ENCODE measurements at places on chromosomes 2 and 18.

- ATAC-seq = peak; percentile 80
These were observed 240.0 kb upstream of the NT5C1B start for GRCh38 chr2:18829251-18829902.

DNA sequence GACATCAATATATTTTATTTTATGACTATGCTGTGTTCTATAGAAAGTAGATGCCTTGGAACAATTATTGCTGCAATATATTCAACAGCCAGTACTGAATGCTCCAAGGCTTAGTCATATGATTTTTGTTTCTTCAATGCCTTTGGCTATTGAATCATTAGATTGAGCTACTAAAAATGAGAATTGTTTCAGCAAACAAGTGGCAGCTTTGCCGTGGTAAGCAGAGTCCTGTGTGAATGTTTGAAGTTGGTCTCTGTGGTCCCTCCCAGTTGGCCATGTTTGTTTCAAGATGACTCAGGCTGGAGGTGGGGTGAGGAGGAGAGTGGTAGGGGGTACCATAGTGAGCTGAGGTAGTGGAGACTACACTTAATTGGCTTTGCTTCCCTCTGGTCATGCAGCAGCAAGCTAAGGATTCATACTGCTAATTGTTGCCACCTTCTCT is 198.6 kb upstream of the EPAS1 start:
- peak; percentile 56 for ATAC-seq

DNA sequence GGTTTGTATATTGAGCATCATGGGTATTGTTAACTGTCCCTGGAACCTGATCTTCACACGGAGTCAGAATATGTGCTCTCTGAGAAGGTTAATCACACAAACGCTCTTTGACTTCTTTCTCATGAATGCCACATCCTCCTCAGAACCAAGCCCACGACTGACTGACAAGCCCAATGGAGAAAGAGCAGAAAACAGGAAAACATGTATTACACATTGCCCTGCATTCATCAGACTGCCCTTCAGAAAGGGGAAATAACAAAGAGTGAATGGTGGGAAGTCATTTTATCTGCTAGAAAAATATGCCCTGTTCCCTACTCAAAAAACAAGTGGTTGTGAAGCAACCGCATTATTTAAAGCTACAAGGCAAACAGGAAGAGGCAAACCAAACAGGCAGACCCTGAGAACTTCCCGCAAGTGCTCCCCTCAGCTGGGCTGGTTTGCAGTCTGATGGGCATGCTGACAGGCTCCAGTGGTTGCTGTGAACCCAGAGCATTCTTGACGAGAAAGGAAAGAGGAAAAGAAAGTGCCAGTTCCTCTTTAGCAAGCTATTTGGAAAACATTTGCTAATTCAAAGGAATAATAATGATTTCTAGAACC is 172.9 kb upstream of the SETBP1 start:
- no peak for ATAC-seq

GRCh38 chr18:48979944-48980890 is 29.5 kb upstream of the SMAD7 start:
- ATAC-seq = no peak

GRCh38 chr2:12636837-12637581 is 79.7 kb upstream of the TRIB2 start:
- peak; percentile 82 for ATAC-seq

DNA sequence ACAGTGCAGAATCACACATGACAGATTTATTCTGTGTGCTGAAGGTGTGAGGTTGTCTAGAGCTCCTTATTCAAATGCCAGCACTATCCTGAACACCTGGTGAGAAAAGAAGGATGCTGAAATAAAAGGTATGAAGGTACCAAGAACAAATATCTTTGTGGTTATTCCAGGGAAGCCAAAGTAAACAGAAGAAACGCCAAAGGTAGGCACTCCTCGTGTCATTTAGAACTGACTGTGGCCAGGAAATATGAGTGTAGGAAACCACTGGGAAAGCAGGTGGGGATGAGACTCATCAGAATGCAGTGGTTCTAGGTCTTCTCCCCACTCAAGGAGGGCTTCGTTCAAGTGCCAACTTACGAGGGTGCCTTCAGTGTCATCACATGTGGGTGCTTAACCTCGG is 80.8 kb downstream of the KIF5C start:
- no peak for ATAC-seq

GRCh38 chr2:226308323-226308680 is 491.3 kb downstream of the IRS1 start:
- ATAC-seq = no peak

DNA sequence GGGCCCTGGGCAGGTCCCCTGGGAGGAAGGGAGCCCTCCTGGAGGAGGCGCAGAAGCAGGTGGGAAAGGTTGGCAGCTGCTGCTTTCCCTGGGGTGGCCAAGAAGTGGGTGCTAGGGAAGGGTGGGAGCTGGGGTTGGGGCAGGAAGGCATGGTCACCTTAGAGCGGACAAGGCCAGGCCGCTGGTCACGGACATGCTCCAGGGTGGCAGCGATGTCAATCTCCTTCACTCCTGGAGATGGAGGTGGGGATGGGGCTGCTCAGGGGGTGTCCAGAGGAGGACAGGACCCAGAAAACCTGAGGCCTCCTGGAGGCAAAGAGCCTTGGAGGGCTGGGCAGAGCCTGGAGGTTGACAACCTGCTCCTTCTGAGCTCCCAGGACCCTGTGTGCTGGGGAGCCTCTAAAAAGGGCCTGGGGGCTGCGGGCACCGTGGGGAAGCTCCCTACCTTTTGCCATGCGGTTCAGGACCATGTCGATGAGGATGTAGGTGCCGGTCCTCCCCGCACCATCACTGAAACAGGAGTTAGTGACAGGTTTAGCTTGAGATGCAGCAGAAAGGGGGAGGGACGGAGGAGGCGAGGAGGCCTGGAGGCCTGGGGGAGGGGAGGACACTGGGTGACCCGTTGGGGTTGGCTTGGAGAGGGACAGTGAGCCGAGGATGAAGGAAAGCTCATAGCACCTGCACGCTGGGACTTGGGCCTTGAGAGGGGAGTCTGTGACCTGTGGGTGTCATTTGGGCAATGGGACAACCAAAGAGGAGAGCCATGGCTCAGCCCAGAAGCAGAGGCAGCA is 11.4 kb downstream of the DNAJB2 start:
- ATAC-seq = no peak

- no peak for ATAC-seq
These were observed 48.0 kb downstream of the DDX18 start for GRCh38 chr2:117862459-117862858.

DNA sequence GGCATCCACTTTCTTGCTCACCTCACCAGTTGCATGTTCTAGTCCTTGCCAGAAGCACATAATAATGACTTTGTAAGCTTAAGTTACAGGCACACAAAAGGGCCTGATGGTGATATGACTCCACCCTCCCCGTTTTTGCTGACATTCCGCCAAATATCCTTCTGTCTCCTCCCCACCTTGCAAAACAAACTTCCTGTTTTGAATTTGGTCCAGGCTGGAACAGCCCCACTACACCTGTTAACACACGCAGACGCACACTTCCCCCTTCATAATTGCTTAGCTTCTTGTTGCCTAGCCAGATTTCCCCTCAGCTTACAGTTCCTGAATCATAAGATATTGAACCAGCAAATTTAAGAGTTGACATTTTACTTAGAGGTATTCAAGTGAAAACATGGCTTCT is at the start of gene MGAT5:
Gene MGAT5 (plus strand): TSS at position 269 of the 400 bp plus-strand sequence. CDS start 332 bp downstream, outside the sequence.
- ATAC-seq = no peak

- ATAC-seq = no peak
These were observed 48.8 kb upstream of the REL start for GRCh38 chr2:60832621-60833020.

GRCh38 chr2:57876313-57876712 is 170.3 kb upstream of the VRK2 start:
- ATAC-seq = no peak

GRCh38 chr2:18484625-18485024 is 75.8 kb downstream of the RDH14 start:
- no peak for ATAC-seq

DNA sequence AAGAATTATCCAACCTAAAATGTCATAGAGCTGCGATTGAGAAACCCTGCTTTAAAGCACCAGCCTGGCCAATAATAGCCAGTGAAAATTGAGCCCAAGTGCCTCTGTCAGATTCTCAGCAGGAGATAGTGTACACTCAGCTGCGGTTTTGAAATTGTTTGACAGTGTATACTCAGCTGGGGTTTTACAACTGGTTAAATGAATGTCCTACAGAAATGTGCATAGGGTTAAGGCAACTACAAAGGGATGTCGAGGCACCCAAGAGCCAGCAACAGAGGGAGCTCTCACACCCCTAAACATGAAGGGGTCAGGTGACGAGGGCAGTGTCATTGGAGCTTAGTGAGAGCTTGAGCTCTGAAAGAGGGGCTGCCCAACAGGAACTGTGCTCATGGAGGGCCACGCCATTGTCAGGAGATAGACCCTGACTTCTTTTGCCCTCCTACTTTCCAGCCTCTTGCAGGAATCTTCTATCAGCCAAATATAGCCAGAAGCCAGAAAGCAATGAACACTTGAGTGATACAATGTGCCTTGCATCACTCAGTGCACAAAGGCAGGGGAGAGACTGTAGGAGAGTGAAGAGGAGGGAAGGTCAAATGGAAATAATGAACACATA is 15.1 kb downstream of the ACTG2 start:
- peak; percentile 66 for ATAC-seq

DNA sequence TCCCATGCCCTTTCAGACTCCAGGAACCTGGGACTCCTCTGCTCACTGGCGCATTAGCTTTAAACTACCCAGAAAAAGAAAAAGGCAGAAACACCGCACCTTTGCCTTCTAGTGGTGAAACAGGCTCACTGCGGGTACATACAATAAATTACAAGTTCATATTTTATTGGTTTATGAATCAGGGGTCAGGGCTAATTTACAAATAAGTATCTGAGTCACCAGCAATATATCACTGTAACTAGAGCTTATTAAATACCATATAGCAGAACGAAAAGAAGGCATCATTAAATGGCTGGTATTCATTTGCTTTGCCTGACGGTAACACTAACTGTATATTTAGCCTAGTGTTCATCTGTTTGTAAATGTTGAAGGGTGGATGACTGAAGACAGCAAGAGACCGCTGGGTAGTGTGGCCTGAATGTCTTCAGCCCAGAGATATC is 26.9 kb upstream of the DTNB start:
- ATAC-seq = peak; percentile 80

GRCh38 chr2:128714851-128715312 is 396.2 kb upstream of the HS6ST1 start:
- no peak for ATAC-seq

DNA sequence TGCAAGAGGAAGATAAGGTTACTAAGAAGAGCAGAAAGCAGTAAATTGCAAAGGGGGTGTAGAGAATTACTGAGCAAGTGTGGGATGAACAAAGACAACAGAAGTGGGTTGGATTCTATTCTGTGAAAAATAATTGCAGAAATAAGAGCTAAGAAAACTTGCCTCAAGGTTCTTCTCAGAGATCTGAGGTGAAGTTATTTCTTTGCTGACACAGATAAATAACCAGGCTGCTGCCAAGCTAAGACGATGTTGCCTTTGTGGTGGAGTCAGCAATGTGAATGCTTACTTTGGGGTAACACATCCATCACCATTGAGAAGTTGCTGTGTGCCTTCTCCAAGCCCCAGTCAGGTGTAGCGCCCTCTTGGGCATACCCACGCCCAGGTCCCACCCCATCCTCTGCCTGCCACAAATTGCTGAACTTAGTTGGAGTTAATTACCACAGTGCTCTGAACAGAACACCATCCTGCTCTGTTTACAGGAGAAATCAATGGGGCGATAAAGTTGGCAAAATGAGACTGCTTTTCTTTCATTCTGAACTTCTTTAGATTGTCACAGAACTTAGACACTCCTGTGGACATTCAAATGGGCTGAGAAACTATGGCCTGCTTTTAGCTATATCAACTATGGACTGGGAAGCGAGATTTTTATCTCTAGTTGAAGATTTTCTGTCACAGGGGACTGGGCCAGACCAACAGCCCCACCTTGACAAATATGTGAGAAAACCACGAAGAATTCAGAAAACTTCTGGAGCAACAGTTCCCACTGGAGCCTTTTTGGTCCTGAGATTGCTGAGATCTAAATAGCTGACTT is 283.6 kb downstream of the TMX3 start:
- no peak for ATAC-seq

GRCh38 chr2:122528061-122528460 is 772.6 kb downstream of the TSN start:
- ATAC-seq = no peak

DNA sequence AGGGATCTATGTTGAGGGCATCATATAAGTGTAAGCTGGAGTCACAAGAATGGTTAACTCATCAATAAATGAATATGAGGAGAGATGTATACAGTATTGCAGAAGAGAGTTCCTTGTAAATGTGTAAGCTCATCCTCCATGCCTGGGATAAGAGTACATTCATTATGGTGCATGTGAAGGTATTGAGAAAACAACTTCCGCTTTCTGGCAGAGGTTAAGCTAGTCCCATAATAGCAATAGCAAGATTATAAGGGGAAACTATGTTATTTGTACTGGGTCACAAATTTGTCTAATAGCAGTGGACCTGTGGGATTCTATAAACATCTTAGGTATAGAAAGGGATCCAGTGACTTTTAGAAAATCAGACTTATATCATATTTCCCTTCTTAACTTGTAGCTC is 44.1 kb downstream of the SCN2A start:
- no peak for ATAC-seq

DNA sequence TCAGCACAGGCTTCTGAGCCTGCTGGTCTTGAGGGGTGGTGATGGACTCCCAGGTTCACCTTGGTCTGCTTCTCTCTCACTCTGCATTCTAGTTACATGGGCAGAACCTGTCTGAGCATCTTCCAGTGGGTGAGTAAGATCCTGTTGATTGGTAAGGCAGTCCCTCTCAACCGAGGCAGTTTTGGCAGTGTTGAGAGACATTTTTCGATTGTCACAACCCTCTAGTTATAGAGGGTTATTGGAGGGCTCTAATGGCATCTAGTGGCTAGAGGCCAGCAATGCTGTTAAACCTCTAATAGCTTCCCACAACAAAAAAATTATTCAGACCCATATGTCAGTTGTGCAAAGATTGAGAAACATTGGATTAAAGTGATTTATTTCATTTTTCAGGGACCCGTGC is 9.3 kb upstream of the MGAT5 start:
- no peak for ATAC-seq

GRCh38 chr18:23238651-23239349 is 103.5 kb downstream of the CABLES1 start:
- no peak for ATAC-seq

- ATAC-seq = no peak
These were observed 15.2 kb upstream of the NCL start for GRCh38 chr2:231479455-231479854.

- ATAC-seq = no peak
These were observed 17.0 kb downstream of the SLC9A2 start for GRCh38 chr2:102636283-102636907.

GRCh38 chr2:200308546-200309295 is 2.2 kb downstream of the SPATS2L start:
- peak; percentile 12 for ATAC-seq

Measured in SK-N-SH treated with all-trans-retinoic acid at 6 μM for 48 hours (cell line).